ENCODE measurements at places on chromosomes 12 and 14. TPM values are rescaled to one million over a fixed set of nuclear protein-coding genes. Genes with fewer than 3 reads are reported as not detected.
A peak's percentile ranks its signal among the peaks of the same experiment; 100 is the strongest.

DNA sequence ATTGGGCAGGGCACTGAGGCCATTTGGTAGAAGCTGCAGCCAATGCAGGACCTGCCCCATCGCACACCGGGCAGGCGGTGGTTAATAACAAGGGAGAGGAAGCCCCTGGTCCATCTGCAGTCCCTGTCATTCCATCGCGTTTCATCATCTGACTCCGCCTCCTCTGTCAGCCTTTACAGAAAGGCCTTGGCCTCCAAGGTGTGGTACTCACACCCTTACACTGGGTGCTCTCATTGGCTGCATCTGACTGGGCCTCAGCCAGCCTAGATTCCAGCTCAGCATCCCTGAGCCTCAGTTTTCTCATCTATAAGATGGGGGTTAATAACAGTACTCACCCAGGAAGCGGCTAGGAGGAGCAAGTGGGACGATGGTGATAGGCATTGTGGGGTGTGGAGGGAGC lies 14.7 kb upstream of the HHIPL1 start:
- DNase-seq: no peak

GRCh38 chr12:97960225-97960624 lies 497.6 kb downstream of the RMST start:
- no peak for DNase-seq

DNA sequence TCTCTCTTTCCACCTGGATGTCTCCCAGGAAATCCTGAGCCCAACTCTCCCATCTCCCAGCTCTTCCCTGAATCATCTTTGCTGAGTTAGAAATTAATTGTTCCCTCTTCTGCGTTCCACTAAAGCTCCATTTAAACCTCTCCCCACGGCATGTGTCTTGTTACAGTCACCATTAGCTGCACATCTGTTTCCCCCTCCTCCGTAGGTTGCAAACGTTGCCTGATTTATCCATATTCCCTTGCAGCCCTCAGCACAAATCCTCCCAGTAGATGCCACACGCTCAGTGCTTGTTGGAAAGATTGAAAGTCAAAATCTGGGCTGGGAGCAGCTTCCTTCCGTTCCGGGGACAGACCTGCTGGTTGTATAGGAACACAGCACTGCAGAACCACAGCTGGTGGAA lies 90.4 kb downstream of the SLC24A4 start:
- DNase-seq: no peak

- DNase-seq: peak; percentile 44
Measured at GRCh38 chr14:97978341-97978740, 1181.2 kb downstream of the VRK1 start.

TTC5 gene
- 14.9 TPM for total RNA-seq

- no peak for DNase-seq
Measured at GRCh38 chr14:85576218-85576617, 46.3 kb downstream of the FLRT2 start.

GRCh38 chr14:93065272-93065730 lies 50.4 kb downstream of the ITPK1 start:
- DNase-seq: no peak

DNA sequence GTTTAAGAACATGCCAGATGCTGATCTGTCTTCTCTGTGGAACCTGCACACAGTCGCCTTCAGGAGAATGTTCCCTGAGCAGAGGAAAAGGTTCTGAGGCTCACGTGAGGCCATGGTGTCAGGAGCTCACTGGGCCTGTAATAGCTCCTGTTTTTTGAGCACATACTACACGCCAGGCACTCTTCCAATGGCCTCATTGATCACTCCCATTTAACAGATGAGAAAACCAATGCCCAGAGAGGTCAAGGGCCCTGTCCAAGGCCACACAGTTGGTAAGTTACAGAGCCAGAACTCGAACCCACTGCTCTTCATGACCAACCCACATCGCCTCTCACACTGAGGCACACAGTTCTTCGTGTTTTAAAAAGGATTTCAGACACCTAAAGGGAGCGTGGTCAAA lies 7.3 kb upstream of the HHIPL1 start:
- DNase-seq: no peak

DNA sequence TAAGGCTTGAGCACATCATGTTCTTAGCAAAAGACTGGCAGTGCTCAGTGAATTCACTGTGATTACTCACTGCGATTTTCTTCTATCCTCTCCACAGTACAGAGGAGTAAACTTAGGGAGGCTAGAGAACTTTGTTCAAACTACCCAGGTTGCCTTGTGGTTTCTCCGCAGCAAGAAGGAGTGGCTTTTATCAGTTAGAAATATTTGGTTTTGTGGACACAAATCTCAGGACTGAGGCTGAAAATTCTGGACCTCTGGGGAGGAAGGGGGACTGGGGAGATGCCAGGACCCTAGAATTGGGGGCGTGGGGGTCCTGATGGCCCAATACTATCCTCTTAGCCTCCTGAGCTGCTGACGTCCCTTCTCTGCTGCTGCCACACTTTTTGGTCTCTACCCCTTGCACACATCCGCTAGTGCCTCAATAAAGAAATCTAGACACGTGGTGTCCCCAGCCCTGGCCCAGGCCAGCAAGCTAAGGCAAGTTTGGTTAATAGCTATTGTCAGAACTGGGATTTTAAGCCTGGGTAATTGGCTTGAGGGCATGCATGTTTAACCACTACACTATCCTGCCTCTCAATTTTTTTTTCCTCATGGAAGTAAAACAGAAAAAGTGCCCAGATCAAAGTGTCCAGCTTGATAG lies 842 bp downstream of the OAS2 start:
- DNase-seq: peak; percentile 79

- DNase-seq: no peak
Measured at GRCh38 chr14:91714805-91715204, 17.1 kb downstream of the CATSPERB start.

NEUROD4 gene
- not detected for total RNA-seq

DNA sequence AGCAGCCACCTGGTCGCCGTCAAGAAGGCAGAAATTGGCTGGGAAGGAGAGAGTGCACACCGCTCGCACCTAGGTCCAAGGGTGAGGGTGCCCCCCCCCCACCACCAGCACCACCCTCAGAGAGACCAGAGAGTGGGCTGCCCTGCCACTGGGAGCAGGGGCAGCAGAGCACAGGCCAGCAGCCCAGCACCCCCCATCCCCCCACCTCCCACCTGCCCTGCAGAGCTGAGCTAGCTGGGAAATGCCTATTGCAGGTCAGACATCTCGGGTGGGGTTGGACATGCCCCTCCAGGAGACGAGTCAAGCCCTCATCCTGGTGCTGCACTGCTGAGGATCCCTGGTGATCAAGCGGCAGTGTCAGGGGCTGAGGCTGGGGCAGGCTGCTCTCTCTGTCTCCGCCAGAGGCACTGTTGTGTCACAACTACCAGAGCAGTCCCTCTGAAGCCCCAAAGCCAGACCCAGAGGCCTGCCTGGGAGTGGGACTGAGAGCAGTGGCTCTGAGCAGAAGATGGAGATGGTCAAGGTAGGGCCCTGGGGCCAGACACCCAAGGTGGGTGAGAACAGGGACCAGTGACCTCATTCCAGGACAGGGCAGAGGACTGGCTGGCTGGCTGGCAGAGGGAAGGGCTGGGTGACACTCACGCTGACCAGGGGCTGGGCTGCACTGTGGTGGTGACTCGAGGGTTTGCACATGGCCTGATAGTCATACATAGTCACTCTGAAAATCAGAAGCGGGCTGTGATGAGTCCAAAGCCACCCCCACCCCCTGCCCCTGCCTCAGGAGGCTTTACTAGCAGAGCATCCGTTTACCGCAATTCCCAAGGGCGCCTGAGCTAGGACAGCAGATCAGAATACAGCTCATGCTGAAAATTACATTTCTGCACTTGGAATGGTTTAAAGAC lies 19.7 kb upstream of the LRTM2 start:
- no peak for DNase-seq

DNA sequence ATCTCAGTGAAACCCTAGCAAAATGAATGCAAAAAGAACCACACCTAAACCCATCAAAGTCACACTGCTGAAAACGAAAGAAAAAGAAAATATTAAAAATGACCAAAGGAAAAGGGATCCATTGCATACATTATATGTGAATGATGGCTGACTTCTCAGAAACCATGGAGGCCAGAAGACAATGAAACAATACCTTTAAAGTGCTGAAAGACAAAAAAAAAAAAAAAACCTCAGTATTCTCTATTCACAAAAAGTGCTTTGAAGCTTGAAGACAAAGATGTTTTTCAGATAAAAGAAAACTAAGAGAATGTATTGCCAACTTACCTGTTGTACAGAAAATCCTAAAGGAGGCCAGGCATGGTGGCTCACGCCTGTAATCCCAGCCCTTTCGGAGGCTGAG lies 4.5 kb upstream of the EVL start:
- no peak for DNase-seq

DNA sequence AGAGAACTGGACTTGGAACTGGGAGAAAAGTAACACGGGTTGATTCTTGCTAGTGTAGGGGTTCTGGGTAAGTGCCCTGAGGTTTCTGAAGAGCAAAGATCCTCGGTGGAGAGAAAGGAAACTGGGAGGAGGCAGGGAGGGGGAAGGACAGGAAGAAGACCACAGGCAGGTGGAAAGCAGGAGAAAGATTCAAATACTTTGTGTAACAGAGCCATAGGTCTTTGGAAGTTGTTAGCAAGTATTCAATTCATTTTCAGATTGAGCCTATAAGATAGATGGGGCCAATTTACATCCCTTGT lies 1.3 kb downstream of the PNP start:
- DNase-seq: no peak

DNA sequence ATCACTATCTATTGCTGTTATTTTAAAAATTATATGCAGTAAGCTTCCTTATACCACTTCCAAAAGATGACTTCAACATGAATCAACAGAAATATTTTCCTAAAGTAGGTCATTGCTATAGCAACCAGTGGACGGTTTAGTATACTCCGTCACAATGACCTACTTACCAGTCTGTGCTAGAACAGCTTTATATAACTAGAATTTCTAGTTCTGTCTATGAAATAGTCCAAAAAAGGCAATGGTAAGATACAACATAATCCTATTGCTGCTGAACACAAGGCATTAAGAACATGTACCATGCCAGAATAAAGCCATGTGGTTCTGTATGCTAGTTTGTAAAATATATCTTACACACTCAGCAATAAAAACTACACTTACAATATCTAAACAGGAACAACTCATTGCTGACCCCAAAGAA lies 40.7 kb upstream of the MTERF2 start:
- DNase-seq: peak; percentile 89

NAV3 gene
- 28.5 TPM for total RNA-seq

- no peak for DNase-seq
Measured at GRCh38 chr12:102052192-102053061, 9.4 kb downstream of the WASHC3 start.

OR6C68 gene
- not detected for total RNA-seq

YAF2 gene
- 12.4 TPM for total RNA-seq

DNA sequence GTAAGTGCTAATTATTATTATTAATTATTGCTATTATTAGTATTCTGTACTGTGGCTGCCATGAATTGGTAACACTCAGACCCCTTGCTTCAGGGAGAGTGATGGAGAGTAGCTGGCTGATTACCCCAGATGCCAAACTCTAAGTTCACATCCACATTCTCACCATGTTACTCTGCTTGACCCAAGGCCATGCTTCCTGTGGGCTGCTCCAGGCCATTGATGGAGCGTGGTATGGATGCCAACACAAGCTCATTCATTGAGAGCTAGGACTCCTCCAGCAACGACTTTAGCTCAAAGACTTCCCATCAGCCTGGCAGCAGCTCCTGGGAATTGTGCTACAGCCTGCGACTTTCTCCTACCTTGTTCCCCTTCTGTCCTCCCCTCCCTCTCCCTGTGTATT lies 233.4 kb downstream of the MSRB3 start:
- no peak for DNase-seq

MMP19 gene
- total RNA-seq: 5.2 TPM

GDF3 gene
- not detected for total RNA-seq

DNA sequence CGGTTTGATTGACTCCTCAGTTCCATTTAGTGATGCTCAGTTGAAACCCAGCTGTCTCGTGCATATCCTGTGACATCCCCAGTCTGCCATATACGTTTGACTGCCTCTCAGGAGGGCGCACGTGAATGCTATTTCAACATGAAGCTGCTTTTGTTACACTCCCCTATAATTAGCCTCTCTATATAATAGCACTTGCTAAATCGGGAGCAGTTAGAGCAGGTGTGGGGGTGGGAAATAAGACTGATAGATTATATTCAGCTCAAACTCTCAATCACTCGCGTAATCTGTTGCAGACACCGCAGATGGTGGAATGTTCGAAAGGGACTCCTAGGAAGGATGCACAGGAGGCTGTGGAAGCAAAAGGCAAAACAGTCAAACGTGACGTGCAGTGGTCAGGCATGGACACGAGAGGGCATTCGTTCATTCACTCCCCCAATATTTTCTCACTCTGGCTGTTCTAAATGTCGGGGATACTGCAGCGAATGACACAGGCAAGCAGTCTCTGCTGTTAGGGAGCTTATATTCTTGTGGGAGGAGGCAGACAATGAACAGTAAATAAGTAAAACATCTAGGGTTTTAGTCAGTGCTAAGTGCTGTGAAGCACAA lies 29.8 kb downstream of the KCNA1 start:
- DNase-seq: no peak

GRCh38 chr14:34161351-34162082 lies 210.6 kb upstream of the EGLN3 start:
- DNase-seq: peak; percentile 84

DNA sequence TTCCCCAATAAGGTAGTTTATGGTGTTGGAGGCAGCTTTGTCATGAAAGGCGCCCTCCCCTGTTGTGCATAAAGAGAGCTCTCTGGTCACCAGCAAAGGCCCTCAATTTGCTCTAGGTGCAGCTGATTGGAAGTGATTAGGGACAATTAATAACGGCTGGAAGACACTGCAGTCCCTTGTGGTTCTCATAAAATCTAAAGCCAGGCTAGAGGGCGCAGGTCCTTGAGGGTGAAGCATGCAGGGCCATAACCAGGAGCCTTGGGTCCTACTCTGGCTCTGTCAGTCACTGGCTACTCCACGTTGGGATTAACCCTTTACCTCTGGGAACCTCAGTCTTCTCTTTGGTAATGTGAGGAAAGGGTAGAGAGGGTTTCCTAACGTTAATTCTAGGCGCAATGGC lies 1.9 kb downstream of the DAAM1 start:
- DNase-seq: no peak

GRCh38 chr12:70686299-70686698 lies 49.1 kb upstream of the PTPRB start:
- no peak for DNase-seq
